Chondrocyte (in vitro differentiated cells): ENCODE measurements at places on chromosomes 3 and 15. TPM values are rescaled to one million over a fixed set of nuclear protein-coding genes. Genes with fewer than 3 reads are reported as not detected.

The TUSC7 gene
- not detected in 3 replicates for total RNA-seq

- no peak for DNase-seq
Measured at GRCh38 chr3:4503050-4503449, 9.9 kb downstream of the ITPR1 start.

The PLAAT1 gene
- 0.80 to 2.4 TPM (median 1.6 TPM) in 3 replicates for total RNA-seq

The EEF1AKMT4 gene
- total RNA-seq, result 4.3 to 5.0 TPM (median 4.4 TPM) in 3 replicates

DNA sequence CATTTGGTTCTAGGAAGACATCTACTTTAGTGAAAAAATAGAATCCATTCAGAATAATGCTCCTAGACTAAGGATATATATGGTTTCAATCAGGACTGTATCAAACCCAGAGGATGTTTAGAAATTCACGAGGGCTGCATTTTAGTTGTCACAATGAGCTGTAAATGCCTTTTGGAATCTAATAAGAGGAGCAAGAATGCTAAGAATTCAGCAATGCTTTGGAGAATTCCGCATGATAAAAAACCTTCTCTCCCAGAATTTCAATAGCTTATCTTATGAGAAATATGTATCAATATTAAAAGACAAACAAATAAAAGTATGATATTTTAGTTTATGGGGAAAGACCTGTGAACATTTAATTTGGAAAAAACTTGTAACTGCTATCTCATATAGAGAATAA, 885.1 kb downstream of the ZPLD1 start:
- DNase-seq, result no peak

DNA sequence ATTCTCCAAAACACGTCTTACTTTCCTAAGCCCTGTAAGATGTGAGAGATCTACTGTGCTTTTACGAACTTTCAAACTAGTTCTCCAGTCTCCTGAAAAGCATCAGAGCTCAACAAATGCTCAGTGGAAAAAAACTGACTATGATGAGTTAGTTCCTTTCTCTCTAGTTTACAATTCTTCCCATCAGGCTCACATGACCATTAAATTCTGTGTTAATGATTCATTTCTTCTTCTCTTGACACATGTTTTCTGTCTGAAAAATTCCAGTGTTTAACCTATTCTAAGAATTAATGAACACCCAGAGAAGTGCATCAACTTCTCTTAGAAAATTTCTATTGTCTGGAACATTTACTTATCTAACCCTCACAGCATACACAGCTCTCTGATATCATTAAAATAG, 844.3 kb downstream of the SI start:
- DNase-seq, result no peak
